ENCODE measurements at places on chromosomes 3 and 15.

- no peak for DNase-seq
These were observed 46.9 kb downstream of the CHRD start for GRCh38 chr3:184426691-184427141.

DNA sequence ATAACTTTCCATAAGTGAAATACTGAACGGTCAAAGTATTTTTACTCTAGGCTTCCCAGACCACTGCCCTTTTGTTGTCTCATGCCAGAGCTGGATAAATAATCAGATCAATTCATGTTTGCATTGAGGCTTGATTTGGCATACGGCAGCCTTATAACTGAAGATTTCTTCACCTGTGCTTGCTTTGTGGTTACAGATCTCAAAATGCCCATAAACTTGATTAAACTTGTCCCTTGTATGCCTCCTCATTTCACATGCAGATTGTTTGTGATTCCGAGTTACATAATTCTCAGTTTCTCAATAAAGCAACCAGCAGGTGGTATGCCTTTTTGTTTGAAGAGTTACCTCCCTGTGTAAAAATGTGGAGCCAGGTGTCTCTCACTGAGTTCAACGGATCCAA, 211.4 kb upstream of the LRIG1 start:
- DNase-seq: no peak

DNA sequence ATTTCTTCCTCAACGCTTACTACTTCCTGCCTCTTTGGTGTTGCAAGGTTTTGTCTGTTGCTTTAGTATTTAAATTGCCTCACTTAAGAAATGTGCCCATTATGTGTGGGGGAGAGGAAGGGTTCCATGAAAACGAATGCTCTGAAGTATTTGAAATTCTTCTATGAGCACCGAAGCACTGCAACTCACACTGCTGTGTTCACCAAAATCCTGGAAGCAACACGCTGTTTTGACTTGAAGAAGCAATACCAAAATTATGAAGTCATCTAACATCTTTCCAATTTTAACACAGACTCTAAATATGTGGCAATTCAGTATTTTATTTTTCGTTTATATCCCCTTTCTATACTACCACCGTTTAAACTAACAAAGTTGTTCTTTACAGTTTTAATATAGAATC, 101.5 kb downstream of the RBMS3 start:
- DNase-seq: no peak

GRCh38 chr3:149813367-149814281, 609 bp downstream of the RNF13 start:
- no peak for DNase-seq

- no peak for DNase-seq
These were observed 23.1 kb upstream of the TRIM71 start for GRCh38 chr3:32794487-32795308.

DNA sequence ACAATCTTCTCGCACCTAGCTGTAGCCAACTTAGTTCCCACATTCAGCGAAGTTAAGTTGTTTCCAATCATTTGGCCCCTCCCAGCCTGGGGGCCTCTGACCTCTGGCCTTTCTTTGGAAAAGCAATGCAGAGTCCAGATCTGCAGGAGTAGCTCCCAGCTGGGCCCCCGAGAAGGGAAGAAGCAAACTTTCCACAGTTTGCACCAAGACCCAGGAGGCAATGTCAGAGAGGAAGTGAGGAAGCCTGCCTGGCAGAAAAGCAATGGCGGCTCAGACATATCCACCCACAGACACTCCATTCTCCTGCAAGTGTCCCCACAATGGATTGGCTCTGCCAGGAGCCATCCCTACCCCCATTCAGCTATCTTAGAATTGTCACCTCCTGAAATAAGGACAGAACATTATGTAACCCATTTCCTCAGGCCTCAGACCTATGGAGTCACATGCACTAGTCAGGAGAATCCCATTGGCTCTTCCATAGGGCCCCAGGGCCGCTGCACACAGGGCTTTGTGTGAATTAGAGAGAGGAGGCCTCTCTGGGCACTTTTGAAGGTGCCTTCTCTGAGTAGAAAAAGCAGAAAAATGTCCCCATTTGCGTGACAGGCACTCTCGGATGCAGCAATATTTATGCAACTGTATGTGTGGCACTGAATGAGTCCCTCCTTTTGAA, 3.0 kb upstream of the BUB1B start:
- no peak for DNase-seq

- DNase-seq: no peak
These were observed 80.6 kb downstream of the FBXL22 start for GRCh38 chr15:63677778-63678177.

GRCh38 chr3:191290311-191291025, 38.7 kb upstream of the CCDC50 start:
- DNase-seq: no peak

DNA sequence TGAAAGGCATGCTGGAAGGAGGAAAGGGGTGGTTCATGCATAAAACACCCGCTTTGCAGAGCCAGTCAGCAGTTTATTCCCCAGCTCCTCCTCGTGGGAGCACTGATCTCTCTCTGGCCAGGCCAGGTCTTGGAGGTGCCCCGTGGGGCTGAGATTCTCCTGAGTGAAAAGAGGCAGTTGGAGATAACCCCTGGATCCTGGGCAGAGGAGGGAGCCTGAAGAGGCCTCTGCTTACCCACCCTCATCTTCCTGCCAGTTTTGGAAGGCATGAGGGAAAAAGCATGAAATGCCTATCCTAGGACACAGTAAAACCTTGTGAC, 108.3 kb downstream of the SEMA5B start:
- DNase-seq: no peak

DNA sequence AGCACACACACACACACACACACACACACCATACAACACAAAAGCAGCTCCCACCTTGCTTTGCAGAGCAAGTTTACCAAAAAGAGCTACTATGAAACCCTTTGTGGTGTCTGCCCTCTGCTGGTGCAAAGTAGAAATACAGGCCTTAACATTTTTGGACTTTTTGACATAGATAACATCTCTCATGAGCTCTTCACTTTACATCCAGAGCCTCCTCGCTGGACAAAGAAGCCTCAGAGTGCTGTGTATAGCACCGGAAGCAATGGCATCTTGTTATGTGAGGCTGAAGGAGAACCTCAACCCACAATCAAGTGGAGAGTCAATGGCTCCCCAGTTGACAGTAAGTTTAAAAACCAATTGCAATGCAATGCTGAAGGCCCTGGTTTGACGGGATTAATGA, 157.9 kb downstream of the CHL1 start:
- DNase-seq: no peak

DNA sequence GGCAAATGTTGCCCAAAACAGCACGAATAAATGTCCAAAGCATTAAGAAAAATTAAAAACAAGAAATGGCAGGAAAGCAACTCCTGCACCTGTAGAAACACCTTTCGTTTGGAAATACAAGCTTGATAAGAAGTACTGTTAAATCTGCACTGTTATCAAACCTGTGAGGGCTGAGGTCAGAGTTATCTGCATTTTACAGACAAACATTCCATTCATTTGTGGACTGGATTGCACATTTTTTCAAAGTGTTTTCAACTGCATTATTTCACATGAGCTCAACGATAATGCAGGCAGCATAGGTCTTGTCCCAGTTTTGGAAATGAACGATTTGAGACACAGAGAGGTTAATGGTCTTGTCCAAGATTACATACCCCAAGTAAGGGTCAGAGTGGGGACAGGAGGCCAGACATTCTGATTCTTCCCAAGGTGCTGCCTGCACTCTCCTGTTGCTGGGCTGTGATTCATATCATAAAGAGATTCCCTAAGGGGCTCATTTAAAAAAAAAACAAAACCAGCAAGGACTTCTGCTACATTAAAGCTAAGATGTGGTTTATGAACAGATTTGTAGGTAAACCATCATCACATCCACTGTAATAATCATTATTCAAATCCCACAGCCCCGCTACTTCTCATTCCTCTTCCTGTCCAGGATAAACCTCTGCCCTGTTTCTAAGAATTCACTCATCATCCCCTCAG, 13.0 kb downstream of the GUCA1C start:
- no peak for DNase-seq

DNA sequence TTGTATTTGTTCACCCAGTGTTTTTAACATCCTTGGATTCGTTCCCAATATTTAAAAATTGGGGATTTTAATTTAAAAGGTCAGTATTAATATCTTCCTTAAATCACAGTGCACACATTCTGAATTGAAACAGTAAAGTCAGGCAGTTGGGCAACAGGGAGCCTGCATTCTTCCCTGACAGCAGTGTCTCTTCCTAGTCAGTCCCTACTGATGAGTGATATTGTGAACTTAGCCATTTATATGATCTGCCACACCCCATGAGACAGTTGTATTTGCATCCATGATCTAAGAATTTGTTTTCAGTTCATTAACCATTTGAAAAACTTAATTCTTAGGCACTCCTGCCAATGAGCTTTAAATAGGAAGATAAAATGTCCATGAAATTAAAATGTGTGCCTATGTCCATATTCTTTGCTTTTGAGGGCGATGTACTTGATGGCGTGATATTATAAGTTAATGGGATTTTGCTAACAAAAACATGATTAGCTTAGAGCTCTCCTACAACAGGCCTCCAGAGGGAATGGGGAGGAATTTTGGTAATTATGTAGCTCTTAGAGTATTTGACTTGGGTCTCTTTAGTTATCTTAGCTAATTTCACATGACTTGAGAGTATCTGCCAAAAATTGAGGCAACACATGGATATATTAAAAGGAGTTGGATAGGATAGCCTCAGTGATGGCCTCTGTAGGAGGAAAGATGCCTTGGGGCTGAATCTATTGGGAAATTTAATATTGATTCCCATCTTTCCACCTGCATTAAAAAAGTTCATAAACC, 219.3 kb downstream of the PTPRG start:
- no peak for DNase-seq

- no peak for DNase-seq
These were observed 81.9 kb upstream of the SLCO2A1 start for GRCh38 chr3:134111616-134112015.

- DNase-seq: no peak
These were observed 26.2 kb upstream of the ATP13A3 start for GRCh38 chr3:194512895-194513601.

- no peak for DNase-seq
These were observed 82.6 kb downstream of the FNDC3B start for GRCh38 chr3:172121981-172122380.

- no peak for DNase-seq
These were observed 749.0 kb downstream of the NSUN3 start for GRCh38 chr3:94811836-94812235.

DNA sequence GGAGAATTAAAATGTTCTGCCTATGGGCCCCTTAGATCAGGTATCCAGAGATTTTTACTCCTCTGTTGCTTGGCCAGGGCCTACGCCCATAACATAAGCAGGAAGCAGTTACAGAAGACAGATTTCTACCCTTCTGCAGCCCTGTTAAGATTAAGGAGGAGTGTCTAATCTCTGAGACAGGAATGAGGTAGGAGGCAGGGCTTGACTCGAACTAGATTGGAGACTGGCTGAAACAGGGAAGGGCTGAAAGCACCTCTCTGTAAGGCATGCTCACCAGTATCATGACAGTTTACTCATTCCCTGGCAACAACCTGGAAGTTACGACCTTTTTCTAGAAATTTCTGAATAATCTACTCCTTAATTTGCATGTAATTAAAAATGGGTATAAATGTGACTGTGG, 16.7 kb downstream of the PLA2G4D start:
- no peak for DNase-seq

DNA sequence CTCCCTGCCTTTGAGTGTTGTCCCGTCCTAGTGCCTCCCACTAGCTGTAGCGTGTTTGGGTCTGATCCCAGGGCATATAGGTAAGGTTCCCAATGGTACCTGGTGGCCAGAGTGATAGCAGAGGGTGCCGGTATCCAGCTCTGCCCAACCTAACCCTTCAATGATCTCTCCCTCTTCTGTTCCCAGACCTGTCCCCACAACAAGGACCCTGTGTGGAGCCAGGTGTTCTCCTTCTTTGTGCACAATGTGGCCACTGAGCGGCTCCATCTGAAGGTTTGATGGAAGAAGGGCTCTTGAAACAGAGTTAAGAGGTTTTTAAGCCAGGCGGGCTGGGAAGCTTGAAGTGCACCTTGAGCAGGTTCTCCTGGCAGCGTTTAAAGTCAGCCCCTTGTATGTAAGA, 35.5 kb downstream of the ESYT3 start:
- DNase-seq: no peak

GRCh38 chr3:10248984-10249748, 907 bp downstream of the TATDN2 start:
- DNase-seq: no peak

GRCh38 chr3:144544871-144545270, 573.2 kb downstream of the DIPK2A start:
- no peak for DNase-seq

DNA sequence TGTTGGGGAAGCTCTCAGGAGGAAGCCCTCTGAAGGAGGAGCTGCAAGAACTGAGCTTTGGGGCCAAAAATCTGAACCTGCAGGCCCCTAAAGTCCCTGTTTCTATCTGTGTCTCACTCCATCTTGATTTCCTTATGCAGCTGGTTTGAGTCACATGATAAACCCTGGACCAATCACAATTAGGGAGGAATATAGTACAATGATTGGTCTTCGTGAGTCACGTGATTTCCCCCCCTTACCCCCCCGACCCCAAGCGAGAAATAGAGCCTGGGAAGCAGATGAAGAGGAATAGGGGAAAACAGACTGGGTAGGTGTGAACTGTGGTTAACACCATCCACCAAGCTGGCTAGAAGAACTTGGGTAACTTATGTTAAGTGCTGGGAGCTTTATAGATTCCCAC, 12.9 kb downstream of the CRABP1 start:
- DNase-seq: no peak

DNA sequence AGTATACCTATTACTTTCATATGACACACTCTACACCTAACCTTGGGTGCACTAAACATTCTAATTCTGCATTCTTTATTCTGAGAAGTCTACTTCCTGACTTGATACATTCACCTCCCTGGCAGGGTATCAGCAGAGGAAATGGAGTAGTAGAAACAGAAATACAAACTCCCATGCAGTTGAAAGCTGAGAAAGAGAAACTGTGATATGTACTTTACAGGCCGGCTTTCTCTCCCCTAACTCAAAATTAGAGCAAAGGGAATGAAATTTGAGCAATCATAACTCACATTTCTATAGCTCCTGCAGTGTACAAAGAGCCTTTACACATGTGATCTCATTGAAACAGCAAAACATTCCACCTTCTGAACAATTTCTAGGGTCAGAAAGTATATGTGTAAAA, 135.5 kb upstream of the COL8A1 start:
- DNase-seq: no peak

GRCh38 chr15:52803108-52803466, 13.0 kb upstream of the ONECUT1 start:
- DNase-seq: no peak

DNA sequence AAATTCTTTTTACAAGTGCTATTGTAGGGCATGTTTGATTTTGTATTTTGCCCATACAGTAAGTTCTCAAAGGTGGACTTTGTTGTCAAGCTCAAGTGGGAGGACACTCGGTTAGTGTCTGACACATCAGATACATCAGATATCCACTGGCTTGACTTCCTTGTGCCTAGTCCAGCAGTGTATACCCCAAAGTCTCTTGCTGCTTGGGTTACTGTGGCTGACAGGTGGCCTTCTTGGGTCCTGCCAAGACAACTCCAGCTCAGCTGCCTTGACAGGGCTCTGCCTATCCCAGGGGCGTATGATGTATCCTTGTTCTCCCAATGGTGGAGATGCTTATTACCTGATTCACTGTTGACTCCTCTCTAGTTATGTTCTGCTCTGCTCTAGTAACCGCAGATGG, 214.9 kb downstream of the CBLB start:
- no peak for DNase-seq

- no peak for DNase-seq
These were observed 33.7 kb downstream of the FLNB start for GRCh38 chr3:58041826-58042324.
